ENCODE measurements at places on chromosomes 6 and 20.
A peak's percentile ranks its signal among the peaks of the same experiment; 100 is the strongest.

DNA sequence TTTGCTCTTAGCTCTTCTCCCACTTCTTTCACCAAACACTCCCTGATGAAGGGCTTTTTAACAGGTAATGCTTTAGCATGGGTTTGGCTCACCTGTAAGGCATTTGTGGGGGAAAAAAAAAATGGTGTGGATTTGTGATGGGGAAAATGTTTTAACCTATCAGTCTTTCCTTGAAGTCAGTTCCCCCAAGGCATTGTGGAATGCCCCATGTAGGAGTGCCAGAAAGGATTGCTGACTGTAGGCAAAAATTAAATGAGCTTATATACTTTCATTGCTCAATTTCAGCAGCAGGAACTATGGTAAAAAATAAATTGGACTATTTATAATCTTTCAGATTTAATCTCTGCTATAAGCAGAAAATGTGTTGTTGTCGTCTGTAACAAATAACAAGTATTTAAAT is 10.6 kb upstream of the SASH1 start:
- DNase-seq: no peak

GRCh38 chr6:112145080-112145573 is 57.7 kb downstream of the FAM229B start:
- DNase-seq: peak; percentile 15

DNA sequence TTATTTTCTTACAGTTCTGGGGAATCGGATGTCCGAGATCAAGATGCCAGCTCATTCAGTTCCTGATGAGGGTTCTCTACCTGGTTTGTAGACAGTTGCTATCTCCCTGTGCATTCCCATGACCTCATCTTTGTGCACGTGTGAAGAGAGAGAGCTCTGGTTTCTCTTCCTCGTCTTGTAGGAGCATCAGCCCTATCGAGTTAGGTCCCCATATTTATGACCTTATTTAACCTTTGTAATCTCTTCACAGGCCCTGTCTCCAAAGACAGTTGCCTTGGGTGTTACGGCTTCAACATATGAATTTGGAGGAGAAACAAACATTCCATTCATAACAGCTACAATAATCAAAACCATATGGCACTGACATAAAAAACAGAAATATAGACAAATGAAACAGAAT is 455.3 kb downstream of the HACE1 start:
- no peak for DNase-seq

DNA sequence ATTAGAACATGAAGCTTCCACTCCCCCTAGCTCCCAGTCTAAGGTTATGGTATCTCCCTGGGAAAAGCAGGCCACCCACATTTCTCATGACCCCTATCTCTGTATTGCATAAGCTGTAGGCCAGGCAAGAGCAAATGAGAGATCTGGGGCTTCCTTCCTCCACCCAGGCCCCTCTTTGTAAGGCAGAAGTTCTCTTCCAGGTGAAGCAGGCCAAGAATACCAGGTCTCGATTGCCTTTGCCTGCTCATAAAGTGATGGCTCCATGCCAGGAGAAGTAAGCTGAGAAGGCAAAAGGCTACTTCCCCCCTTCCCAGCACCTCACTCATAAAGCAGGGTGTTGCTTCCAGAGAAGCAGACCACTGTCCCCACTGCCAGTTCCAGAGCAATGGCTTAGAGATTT is 144.1 kb upstream of the KCNK16 start:
- DNase-seq: no peak

GRCh38 chr6:6474170-6474920 is 114.2 kb upstream of the LY86 start:
- DNase-seq: no peak

GRCh38 chr6:53257533-53257932 is 91.2 kb downstream of the ELOVL5 start:
- no peak for DNase-seq

DNA sequence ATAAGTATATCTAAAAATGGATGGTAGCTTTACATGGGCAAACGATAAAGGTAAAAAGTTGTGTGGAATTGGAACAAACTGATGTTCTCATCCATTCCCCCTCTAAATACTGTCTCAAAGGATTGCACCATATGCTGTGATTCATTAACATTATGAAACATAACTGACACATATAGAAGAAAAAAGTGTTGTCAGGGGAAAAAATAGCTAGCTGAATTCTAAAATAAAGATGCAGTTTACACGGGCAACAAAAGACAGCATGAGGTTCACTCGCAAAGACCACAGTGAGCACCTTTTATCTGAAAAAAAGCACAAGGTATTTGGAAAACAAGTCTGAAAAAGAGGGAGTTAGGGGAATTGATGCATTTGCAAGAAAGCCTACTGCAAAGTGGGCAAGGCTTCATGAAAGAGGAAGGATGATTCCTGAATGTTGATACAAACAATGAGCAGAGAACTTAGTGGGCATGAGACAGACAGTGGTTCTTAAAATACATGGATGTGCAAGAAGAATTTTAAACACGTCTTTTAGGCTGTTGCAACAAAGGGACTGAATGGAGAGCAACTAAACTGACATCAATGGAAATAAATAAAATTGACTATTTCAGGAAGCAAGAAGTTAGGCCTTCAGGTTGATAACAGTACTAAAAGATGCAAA is 280.9 kb downstream of the KIF16B start:
- DNase-seq: no peak

GRCh38 chr6:73585566-73586415 is 65.0 kb upstream of the EEF1A1 start:
- no peak for DNase-seq

DNA sequence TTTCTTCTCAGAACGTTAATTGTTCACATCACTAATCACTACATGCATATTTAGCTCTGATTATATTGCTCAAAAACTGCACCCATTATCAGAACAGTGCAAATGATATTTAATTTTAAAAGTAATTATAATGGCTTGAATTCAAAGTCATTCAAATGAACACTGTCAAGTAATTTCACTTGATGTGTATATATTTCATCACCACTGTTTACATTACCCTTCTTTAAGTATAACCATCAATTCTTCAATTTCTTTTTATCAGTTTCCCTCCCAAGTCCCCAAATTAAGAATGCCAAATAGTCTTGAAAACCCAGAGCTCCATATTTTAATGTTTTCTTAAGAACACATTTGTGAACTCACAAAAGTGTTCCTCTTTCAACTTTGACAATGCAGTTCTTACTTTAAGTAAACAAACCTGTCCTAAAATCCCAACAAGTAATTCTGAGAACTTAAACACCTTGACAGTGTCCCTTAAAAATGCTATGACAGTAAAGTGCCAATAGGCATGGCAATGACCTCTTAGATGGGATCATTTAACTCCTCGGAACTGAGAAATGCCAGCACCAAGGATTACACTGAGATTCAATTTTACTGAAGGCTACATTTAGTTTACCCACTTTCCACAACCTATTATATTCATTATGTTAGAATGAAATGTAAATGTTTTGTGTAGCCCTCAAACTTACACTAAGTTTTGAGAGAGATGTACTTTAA is 16.7 kb upstream of the SNX14 start:
- DNase-seq: no peak

GRCh38 chr6:37919417-37920157 is 100.1 kb downstream of the ZFAND3 start:
- DNase-seq: no peak

Data from NCI-H345 (cell line).